ENCODE measurements at places on chromosomes 5 and 9. TPM values are rescaled to one million over a fixed set of nuclear protein-coding genes. Genes with fewer than 3 reads are reported as not detected.

The IL9 gene
- total RNA-seq, result not detected

The ADAM19 gene
- total RNA-seq, result 3.3 TPM

The PROB1 gene
- total RNA-seq, result 0.34 TPM

The PCDHB9 gene
- 0.73 TPM for total RNA-seq

The BAAT gene
- under 0.01 TPM for total RNA-seq

The SHC3 gene
- 1.1 TPM for total RNA-seq

The UBE2R2 gene
- total RNA-seq, result 17.2 TPM

The TAF11L10 gene
- not detected for total RNA-seq

The C6 gene
- total RNA-seq, result not detected

The DMAC1 gene
- 8.7 TPM for total RNA-seq

The GPR150 gene
- total RNA-seq, result 0.34 TPM

The FOXD4L5 gene
- under 0.01 TPM for total RNA-seq

The PDZD2 gene
- total RNA-seq, result 1.8 TPM

The RETREG1 gene
- 12.3 TPM for total RNA-seq

The C1QTNF2 gene
- total RNA-seq, result 0.34 TPM

The SGCD gene
- 116 TPM for total RNA-seq

The C5orf22 gene
- total RNA-seq, result 73.6 TPM

The EFNA5 gene
- 6.5 TPM for total RNA-seq

The CNTNAP3 gene
- 8.0 TPM for total RNA-seq

The SLC1A1 gene
- 1.7 TPM for total RNA-seq

The NIPBL gene
- total RNA-seq, result 15.8 TPM

The OR1J1 gene
- total RNA-seq, result not detected

The LRRC14B gene
- total RNA-seq, result not detected

The CBY3 gene
- not detected for total RNA-seq

The G3BP1 gene
- total RNA-seq, result 155 TPM

The CDC20B gene
- total RNA-seq, result not detected

The PCDHGA7 gene
- 0.93 TPM for total RNA-seq

The RFK gene
- 42.3 TPM for total RNA-seq

The ZNF879 gene
- total RNA-seq, result 2.5 TPM

The GAS1 gene
- total RNA-seq, result 20.1 TPM

The NR4A3 gene
- total RNA-seq, result 7.2 TPM

The F2RL2 gene
- total RNA-seq, result not detected

The DNAI1 gene
- total RNA-seq, result not detected

The TGFBI gene
- total RNA-seq, result 20.4 TPM

The PITX1 gene
- total RNA-seq, result not detected

The ACOT12 gene
- total RNA-seq, result 1.00 TPM

The PCDHA1 gene
- under 0.01 TPM for total RNA-seq

The TRIO gene
- 157 TPM for total RNA-seq
